ENCODE measurements at places on chromosomes 3 and 15.

DNA sequence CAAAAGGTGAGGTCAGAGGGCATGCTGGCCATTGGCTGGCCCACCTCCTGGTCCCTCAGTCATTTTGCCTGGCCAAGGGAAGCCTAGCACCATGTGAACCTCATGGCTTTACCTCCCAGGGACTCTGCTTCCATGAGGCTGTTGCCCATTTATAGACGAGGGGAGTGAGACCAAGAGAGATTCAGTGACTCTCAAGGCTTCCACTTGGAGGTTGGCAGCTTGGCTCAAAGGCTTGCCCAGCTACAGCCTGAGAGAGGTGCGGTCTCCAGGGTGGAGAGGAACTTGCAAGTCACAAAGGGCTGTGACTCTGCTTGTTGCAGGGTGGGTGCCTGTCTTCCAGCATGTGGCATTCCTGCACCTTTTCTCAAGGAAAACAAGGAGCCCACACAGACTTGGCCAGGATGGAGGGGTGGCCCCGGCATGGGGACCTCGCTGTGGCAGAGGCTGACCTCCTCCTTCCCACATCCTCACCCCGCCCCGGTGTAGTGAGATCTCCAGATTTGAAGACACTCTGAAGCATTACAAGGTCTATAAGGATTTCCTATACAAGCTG is 24.5 kb downstream of the CFAP100 start:
- DNase-seq = peak; percentile 14

DNA sequence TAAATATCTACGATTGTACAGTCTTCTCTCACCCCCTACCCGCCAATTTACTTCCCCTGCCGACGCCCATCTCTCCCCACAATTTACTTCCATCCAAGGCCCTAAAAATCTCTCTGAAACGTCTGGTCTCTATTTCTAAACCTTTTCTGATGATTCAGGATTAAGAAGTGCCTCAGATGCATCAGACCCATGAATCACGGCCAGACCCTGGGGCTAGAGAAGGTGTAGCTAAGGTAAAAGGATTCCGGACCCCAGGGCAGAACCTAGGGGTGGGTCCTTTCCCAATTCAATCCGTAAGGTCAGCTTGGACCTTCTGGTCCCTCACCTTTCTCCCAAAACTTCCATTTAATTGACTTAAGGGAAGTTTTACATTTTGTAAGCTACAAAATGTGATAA is 46.4 kb downstream of the LRIG1 start:
- DNase-seq = no peak

- DNase-seq = no peak
These were observed 401.5 kb upstream of the FRG2C start for GRCh38 chr3:75262661-75263060.

DNA sequence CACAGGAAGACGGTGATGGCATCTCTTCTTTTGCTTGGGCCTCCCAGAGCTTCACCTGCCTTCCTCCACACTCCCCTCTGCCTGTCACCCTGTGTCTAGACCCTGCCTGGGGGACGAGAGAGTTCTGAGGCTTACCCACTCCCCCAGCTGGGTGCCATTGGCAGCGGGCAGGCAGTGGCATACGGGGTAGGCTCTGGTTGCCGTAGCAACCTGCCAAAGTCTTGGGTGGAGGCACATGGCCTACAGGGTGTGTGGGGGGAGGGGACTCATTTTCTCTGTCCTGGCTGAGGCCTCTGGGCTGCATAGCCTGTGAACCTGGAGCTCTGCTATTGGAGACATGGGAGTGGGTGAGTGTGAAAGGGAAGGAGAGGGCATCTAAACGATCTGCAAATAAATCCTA is 4.4 kb downstream of the INSYN1 start:
- DNase-seq = no peak

GRCh38 chr3:193010191-193010590 is 92.5 kb upstream of the MB21D2 start:
- DNase-seq = no peak
